ENCODE measurements at places on chromosomes 16 and 17.

- DNase-seq: no peak
Observed at GRCh38 chr17:68176718-68177117, 71.1 kb upstream of the AMZ2 start.

GRCh38 chr16:54649876-54650275, 280.8 kb upstream of the IRX5 start:
- DNase-seq: no peak

GRCh38 chr17:21376081-21376758, at the start of gene KCNJ12:
Gene KCNJ12 (plus strand): TSS chr17:21376357. CDS start chr17:21415343, 38,986 bp downstream.
- DNase-seq: no peak

DNA sequence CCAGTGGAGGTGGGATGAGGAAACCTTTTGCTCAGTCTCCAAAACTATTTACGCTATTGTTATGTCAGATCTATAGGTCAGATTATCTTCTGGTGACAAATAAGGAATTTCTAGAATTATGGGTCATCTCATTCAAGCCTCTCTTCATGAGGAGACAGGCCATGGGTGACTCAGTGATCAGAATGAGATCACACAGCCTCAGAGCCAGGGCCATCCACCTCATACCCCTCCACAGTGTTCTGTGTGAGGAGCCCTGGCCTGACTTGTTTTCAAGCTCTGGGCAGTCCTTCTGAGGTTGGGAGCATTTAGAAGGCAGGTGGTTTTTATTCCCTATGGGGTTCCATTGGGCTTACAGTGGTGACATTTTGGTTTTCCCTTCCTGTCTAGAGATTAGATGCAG, 26.5 kb downstream of the YPEL2 start:
- peak; percentile 70 for DNase-seq
